ENCODE measurements at places on chromosomes 4 and X.

DNA sequence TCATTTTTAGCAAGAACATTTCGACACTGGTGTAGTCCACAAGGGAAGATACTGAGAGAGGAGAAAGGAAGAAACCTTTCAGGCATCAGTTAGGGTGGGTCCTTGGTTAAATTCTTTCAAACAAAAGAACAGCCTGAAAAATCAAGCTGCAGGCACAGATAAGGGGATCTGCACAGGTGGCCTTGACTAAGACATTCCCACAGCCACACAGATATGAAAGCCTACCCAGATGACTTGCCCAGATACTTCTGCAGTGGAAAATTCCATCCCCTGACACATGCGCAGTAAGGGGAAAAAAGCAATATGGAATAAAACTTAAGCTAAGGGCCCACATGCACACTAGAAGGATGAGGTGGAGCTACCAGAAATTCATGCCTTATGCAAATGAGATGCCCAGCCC lies 8.9 kb upstream of the TMEM165 start:
- no peak for DNase-seq

DNA sequence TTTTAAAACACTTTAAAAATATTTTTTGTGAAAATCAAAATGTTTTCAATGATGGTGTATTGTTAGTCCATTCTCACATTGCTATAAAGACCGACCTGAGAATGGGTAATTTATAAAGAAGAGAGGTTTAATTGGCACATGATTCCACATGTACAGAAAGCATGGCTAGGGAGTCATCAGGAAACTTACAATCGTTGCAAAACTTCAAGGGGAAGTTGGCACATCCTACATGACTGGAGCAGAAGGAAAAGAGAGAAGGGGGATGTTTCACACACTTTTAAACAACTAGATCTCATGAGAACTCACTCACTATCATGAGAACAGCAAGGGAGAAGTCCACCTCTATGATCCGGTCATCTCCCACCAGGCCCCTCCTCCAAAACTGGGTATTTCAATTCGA lies 110.7 kb downstream of the TMEM47 start:
- DNase-seq = no peak

DNA sequence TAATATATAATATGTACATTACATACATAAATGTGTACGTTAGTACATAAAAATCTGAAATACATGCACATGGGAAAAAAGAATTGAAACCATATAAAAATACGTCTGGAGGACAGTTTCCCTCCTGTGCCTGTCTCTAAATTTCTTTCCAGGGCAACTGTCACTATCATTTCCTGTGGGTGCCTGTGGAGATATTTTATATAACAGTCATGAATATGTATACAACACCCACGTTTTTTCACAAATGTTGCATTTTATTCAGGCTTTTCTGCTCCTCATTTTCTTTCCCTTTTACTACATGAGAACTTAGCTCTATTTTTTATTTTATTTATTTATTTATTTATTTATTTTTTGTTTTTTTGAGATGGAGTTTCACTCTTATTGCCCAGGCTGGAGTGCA lies 24.2 kb upstream of the GRPEL1 start:
- no peak for DNase-seq

- DNase-seq = no peak
Measured at GRCh38 chr4:69977582-69977981, 12.1 kb upstream of the CSN2 start.

- no peak for DNase-seq
Measured at GRCh38 chrX:115251458-115252233, 17.8 kb upstream of the LRCH2 start.

Measured in NCI-H524 treated with DMSO at 0.1 percent for 48 hours (cell line).